Activated CD4-positive, CD25-positive, alpha-beta regulatory T cell treated with anti-CD3 and anti-CD28 coated beads, Interleukin-2, amount 50 U/mL, for 72 hours (primary cell): ENCODE measurements at places on chromosomes 4 and X.

DNA sequence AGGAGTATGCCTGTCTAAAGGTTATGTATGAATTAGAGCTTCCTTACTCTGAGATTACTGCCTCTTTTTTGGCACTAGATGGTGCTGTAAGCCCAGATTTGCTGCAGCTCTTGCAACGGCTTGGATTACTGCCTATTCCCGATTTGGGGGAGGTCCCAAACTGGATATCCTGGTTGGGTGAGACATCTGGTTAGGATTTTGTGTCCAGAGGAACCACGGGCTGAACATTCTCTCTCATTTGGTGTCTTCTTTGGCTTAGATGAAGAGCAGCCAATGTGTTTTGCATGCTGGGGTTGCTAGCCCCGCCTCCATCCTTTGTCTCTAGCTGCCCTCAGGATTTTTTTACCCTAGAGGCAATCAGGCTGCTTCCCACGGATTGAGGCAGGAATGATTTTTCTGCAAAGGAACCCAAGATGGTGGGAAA is 31.9 kb downstream of the F8A1 start:
- DNase-seq: peak; percentile 29

- DNase-seq: no peak
Observed at GRCh38 chr4:10696253-10696652, 11.7 kb upstream of the CLNK start.

GRCh38 chr4:174012135-174012885 is 271.2 kb downstream of the FBXO8 start:
- no peak for DNase-seq

DNA sequence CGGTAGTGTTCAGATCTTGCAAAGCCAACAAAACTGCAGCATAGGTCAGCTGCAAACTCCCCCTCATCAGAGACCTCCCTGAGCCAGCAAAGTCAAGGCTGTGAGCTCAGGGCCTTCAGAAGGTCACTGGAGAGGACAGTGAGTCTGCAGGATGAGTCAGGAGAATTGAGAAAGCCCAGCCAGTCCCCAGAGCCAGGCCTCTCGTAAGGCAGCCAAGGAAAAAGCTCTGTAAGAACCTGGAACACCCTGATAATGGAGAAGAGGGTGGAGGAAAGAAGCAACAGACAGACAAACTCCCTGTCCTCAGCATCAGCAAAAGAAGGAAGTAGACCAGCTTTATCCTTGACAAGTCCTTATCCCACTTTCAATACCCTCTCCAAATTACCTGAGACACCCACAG is 33.0 kb downstream of the GRIA3 start:
- DNase-seq: no peak

DNA sequence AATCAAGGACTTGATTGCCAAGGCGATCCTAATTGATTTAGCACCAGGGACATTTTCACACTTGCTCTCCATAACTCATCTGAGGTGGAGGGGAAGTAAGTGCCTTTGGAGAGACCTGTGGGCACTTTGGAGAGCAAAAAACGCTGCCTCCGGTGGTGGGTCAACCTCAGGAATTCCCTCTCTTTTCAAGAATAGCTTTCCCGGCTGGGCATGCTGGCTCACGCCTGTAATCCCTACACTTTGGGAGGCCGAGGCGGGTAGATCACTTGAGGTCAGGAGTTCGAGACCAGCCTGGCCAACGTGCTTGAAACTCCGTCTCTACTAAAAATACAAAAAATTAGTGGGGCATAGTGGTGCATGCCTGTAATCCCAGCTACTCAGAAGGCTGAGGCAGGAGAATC is 49.2 kb downstream of the PRPS1 start:
- no peak for DNase-seq
